ENCODE measurements at places on chromosomes 3 and 15. TPM values are rescaled to one million over a fixed set of nuclear protein-coding genes. Genes with fewer than 3 reads are reported as not detected.
A peak's percentile ranks its signal among the peaks of the same experiment; 100 is the strongest.

CAMKV gene
- total RNA-seq: not detected

DNA sequence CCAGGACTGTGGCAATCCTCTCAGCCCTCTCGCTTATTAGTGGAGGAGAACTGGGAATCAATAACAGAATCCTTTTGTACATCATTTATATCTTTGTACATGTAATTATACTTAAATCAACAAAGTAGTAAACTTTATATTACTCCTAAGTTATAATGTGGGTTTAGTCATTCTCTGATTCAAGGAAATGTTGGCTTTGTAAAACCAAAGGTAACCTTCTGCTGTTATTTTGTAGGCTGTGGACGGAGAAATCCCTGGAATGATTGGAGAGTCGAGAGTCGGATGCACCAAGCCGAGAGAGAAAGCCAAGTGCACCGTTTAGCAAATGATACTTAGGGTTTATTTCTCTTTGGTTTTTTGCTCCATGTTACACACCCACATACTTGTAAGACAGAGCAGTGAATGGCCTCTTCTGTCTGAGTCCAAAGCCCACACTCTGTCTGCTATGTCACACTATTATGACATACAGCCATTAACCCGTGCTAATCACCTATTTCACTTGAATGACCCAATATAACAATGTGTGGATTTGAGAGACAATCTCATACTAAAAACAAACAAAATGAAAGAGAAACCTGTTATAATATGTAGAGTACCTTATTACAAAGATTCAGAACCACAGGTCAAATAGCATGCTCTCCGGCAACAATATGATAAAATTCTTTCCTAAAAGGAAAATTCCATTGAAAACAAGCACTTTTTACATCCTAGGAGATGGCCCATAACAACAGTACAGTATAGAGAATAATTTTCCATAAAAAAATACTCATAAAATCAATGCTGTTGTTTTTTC, 72.2 kb downstream of the MECOM start:
- DNase-seq: no peak
- no peak overlapping the region for H3K4me3 ChIP-seq
- no peak overlapping the region for H3K27ac ChIP-seq
- H3K36me3 ChIP-seq: no peaks in the 10 kb centered on the region

GRCh38 chr3:77816366-77816765, 776.5 kb downstream of the ROBO2 start:
- no peak overlapping the region for H3K27ac ChIP-seq
- no peaks in the 10 kb centered on the region for H3K4me1 ChIP-seq
- no peaks in the 10 kb centered on the region for H3K27me3 ChIP-seq
- H3K36me3 ChIP-seq: no peaks in the 10 kb centered on the region

DNA sequence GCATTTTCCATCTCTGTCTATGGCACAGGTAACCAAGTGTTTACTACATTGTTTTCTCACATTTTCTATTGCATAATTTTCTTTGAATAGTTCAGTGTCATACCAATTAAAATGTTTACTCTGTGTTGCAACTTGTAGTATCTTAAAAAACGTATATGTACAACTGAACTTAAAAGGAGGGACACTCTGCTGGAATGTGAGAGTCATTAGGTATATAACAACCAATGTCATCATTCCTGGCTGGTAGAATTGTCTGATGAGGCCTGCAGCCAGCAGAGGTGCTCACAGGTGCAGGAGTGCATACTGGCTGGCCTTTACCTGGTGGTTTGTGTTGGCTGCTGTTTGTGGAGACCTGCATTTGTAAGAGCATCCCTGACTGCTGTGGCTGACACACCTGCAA, 19.1 kb upstream of the RARRES1 start:
- H3K27me3 ChIP-seq: no peaks in the 10 kb centered on the region
- H3K4me3 ChIP-seq: no peak overlapping the region
- no peak overlapping the region for H3K27ac ChIP-seq
- DNase-seq: no peak
- no peaks in the 10 kb centered on the region for H3K36me3 ChIP-seq

DNA sequence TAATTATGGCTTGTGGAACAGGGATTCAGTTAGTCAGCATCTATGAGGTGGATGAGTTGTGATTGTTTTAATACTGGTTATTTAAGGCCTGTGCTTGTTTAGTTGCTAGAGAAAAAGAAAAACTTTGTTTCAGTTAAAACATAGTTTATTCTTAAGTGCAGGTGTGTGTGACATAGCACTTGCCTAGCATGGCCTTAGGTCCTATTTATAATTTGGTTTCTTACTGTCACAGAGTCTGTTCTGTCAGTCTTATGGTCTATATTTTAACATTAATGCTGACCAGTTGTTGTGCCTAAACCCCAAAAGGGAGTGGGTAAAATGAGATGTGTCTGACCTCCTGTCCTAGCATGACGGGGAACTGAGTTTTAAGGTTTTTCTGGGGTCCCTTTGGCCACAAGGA, 486.3 kb downstream of the ZIC1 start:
- H3K4me1 ChIP-seq: no peaks in the 10 kb centered on the region
- no peak for DNase-seq
- H3K27me3 ChIP-seq: no peaks in the 10 kb centered on the region
- no peaks in the 10 kb centered on the region for H3K36me3 ChIP-seq

DNA sequence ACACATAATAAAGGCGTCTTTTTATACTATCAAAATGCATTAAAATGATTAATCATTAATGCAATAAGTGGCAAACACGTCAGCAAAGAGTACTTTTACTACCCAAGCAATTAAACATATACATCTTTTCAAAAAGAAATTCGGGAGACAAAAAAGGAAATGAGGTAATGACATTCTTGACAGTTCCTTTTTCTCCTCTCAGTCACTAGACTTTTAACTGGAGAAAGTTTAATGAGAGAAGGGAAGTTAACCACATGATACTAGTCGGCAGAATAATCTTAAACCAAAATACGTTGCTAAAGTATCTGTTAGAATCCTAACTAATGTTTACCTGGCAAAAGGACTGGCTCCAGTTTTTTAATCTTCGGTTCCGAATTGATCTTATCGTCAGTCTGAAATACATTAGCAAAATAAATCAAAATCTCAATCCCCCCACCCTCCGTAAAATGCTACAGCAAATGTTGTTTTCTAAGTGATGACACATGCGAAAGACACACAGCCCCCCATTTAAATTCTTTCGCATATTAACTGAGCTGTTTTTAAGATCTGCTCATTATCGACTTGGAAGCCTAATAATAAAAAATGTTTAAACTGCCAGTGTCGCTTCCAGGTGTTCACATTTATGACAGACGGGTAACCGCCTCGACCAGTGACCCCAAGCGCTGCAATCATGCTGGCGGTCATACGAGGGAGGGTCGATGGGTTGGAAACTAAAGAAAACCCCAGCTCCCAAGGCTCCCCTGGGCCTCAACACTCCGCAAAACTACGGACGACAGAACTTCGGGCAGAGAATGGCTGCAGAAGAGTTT, 778 bp downstream of the MTMR10 start:
- H3K36me3 ChIP-seq: no peaks in the 10 kb centered on the region
- peaks cover 42% of the 10 kb centered on the region for H3K4me1 ChIP-seq
- no peaks in the 10 kb centered on the region for H3K27me3 ChIP-seq
- peak; percentile 10 for DNase-seq
- H3K4me3 ChIP-seq: peak overlapping the region; percentile 88

DNA sequence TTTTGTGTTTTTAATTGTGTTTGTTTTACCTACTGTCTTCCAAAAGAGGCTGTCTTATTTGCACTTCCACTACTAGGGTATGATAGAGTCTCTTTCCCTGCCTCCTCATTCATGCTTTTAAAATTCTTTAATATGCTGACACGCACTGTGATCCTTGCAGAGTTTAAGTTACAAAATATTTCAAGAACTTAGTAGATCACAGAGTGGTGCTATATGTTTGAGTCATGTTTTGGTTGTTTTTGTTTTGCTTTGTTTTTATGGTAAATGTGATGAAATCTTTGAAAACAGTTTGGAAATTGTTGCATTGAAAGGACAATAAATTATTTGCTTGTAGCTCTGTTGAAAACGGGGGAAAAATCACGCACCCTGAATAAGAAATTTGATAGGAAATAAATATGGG, 5.9 kb upstream of the ABHD10 start:
- no peak for DNase-seq
- H3K4me1 ChIP-seq: no peaks in the 10 kb centered on the region
- H3K27ac ChIP-seq: no peak overlapping the region
- H3K4me3 ChIP-seq: no peak overlapping the region
- no peaks in the 10 kb centered on the region for H3K36me3 ChIP-seq

- no peaks in the 10 kb centered on the region for H3K27me3 ChIP-seq
- DNase-seq: no peak
- H3K4me3 ChIP-seq: no peak overlapping the region
- H3K4me1 ChIP-seq: peaks cover 7% of the 10 kb centered on the region
- H3K27ac ChIP-seq: peak overlapping the region; percentile 44
Observed at GRCh38 chr3:195117978-195118581, 152.9 kb downstream of the XXYLT1 start.

MAP1A gene
- 20.8 TPM for total RNA-seq

DNA sequence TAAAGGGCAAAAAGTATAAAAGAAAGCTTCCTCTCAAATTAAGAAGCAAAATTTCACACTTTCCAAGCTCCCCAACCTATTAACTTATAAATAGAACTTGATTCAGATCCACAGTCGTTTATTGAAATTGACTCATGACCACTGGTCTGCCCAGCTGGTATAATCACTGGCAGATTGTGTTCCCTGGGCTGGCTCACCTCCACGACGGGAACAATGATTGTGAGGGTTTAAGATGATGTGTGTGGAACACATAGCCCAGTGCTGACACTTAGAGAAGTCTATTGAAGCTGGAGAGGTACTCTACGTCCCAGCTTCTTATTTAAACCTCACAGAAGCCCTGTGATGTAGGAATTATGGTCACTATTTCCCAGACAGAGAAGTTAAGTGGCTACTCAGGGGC, 90.4 kb downstream of the MB21D2 start:
- H3K4me3 ChIP-seq: no peak overlapping the region

DNA sequence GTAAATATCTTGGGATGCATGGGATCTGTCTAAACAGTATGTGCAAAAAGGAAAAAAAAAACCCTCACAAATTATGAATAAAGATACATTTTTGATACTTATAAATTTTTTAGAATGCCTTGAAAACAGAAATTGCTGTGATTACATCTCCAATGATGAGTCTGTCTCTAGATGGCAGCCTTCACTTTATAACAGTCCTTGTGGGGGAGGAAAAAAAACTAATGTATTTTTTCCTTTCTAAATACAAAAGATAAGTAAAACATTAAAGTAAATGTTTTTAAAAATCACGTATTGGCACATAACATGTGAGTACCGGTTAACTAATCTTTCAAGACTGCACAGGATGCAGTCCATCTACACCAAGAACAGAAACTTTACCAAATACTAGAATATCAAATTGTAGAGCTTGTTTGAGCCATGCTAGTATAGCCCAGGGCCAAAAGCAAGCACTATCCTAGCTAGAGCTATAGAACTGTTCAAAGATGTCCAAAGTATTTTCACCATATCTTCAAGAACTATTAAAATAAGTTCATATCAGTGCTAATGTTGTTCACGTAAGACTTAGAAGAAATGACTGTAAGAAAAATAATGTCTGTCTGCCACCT, 206.4 kb downstream of the STAG1 start:
- no peak for DNase-seq
- H3K27me3 ChIP-seq: no peaks in the 10 kb centered on the region
- no peak overlapping the region for H3K27ac ChIP-seq
- no peak overlapping the region for H3K4me3 ChIP-seq
- no peaks in the 10 kb centered on the region for H3K4me1 ChIP-seq

C2CD4A gene
- 0.30 TPM for total RNA-seq

NR2E3 gene
- total RNA-seq: not detected

Measured in tibial nerve (tissue), 4 donors.